ENCODE measurements at places on chromosomes 1 and 21. TPM values are rescaled to one million over a fixed set of nuclear protein-coding genes. Genes with fewer than 3 reads are reported as not detected.

TDRD5 gene
- 0.22 TPM for polyA plus RNA-seq

SPRR1B gene
- 0.23 TPM for polyA plus RNA-seq

SPATA45 gene
- polyA plus RNA-seq, result not detected

AMY1C gene
- not detected for polyA plus RNA-seq

CD58 gene
- polyA plus RNA-seq, result 2.8 TPM

SELENOF gene
- 70.7 TPM for polyA plus RNA-seq

SLC30A10 gene
- 0.23 TPM for polyA plus RNA-seq

FOXD2 gene
- not detected for polyA plus RNA-seq

RAB42 gene
- 16.6 TPM for polyA plus RNA-seq

RGS18 gene
- not detected for polyA plus RNA-seq

EPHX1 gene
- 47.6 TPM for polyA plus RNA-seq

CD1E gene
- polyA plus RNA-seq, result not detected

GJB3 gene
- polyA plus RNA-seq, result 1.6 TPM

LRRC40 gene
- polyA plus RNA-seq, result 13.4 TPM

RHBG gene
- polyA plus RNA-seq, result 3.1 TPM
